Substantia nigra (tissue), 51 donors: ENCODE measurements at places on chromosomes 11 and 22.

DNA sequence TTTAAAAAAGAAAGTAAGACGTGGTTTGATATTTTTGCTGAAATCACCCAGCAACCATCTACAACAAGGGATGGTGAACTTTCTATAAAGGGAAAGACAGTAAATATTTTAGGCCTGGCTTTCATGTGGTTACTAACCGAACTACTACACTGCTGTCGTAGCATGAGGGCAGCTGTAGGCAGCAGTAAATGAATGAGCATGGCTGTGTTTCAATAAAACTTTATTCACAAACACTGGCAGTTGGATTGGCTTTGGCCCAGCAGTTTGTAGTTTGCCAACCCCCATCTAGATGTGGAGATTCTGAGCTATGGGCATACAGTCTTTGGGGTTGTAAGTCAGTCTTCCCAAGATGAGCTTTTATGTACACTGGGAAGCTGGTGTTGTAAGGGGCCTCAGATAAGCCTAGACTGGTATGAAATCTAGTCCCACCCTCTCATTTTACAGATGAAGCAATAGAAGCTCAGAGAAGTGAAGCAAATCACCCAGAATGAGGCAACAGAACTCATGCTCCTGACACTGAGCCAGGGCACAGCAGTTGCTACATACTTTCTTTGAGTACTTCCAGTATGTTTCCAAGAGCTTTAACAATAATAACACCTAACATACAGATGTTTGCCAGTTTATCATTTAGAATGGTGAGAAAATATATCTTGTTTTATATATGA, 204.4 kb downstream of the ADAMTS15 start:
- DNase-seq, result no peak

- no peak for DNase-seq
Measured at GRCh38 chr11:35994421-35994820, 50.6 kb downstream of the LDLRAD3 start.

DNA sequence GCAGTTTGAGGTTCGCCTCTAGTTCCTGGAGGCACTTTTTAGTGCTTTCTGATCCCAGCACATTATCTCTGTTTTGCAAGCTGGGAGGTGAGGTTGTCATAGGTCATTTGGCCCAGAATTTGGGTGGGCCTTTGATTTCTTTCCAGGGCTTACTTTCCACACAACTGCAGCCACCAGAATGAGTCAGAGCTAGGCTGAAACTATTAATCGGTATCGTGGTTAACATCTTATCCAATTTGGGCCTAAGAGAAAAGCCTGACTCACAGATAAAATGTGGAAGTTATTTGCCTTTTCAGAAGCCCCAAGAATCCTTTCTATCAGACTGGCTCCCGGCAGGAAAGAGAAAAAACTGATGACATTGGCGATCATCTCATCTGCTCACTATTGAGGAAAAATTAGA, 166.4 kb downstream of the KIRREL3 start:
- DNase-seq, result no peak

DNA sequence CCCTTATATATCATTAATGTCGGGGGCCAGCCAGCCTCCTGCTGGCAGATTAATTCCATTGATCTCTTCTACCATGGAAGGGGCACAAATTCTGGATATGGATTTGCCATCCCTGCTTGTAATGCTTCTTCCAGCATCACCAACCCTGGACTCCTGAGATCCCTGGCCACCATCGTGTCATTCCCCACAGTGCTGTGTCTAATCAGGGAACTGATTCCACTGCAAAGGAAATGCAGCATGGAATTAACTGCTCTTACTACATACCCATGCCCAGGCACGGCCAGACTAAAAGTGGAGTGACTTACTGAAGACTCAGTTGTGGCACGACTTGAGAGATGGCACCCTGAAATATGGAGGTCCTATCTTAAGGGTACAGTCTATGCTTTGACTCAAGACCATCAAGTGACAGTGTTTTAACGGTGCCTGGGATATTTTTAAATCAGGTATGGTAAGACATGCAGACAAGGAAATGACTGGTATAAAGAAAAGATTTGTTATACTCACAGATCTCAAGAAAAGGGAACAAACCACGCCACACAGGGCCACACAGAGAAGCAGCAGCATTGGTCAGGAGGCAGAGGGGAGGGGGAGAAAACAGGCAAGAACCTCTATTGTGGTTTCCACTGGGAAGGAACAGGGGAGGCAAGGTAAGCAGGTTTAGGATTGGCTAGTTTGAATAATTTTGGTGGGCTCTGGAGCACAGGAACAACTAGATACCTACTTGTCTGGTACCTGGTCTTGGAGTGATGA, 65.1 kb downstream of the IGLL5 start:
- no peak for DNase-seq

DNA sequence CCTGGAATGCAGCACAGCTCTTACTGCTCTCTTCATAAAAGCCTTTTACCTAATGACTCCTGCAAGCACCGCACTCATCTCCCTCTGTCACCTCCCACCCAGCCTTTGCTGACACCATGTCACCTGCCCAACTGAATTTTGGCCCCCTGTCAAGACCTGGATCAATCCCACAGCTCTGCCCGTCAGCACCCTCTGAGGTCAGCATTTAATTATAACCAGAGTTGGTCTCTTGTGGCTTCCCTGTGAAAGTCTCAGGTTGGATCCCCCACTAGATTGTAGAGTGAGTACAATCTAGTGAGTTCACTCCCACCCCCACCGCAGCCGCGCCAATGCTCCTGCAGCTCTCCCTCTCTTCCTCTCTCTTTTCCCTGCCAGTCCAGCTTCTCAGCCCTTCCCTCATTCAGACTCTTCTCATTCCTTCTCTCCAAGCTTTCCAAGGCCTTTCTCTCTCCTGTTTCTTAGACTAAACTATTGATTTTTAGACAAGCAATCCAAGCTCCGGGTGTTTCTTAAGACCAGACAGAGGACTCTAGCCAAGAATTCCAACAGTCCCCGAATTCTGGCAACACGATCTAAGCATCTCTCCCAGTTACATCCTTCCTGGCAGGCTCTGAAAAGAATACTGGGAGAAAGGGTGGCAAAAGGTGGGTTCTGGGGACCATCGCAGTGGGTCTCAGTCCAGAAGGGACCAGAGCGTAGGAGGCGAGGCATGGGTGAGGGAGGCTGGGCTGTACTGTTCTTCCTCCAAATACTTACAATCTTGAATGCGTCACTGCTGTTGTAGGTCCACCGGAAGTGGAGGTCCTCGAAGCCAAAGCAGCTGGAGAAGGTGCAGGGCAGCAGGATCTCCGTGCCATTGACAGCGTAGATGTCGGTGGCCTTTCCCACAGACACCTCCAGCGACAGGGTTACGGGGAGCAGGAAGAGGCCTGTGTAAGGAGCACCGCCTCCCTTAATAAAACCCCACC, 8.0 kb downstream of the SCN4B start:
- no peak for DNase-seq

GRCh38 chr11:45818961-45819605, 14.1 kb downstream of the SLC35C1 start:
- DNase-seq, result no peak

GRCh38 chr11:3011891-3012885, 20.1 kb upstream of the NAP1L4 start:
- no peak for DNase-seq
